Liver (tissue), 10 donors: ENCODE measurements at places on chromosomes 2 and 18. TPM values are rescaled to one million over a fixed set of nuclear protein-coding genes. Genes with fewer than 3 reads are reported as not detected.

GRCh38 chr2:58645017-58645416, 403.9 kb upstream of the FANCL start:
- DNase-seq: no peak

DNA sequence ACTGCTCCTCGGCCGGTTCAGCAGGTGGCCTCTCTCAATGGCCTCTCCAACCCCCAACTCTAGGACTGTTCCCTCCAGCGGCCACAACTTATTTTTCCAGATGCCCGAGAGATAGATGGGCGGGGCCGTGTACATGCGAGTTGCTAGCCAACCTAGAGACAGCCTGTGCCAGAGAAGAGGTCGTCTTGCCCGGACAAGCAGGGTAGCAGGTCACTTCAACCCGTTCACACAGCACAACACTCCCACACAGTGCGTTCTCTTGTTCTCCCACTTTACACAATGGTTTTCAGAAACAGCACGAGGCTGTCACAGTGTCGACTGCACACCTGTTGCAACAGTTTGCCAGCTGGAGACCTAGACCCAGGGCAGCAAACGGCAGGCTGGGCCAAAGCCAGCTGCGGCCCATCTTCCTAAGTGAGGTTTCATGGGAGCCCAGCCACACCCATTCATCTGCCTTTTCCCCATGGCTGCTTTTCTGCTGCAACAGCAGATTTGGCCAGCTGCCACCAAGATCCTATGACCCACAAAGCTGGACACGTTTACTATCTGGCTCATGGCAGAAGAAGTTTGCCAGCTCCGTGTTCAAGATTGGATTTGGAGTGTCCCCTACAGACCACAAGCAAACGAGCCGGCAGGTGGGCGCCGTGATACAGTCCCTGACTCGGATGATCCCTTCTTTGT, 7.3 kb upstream of the PRLH start:
- no peak for DNase-seq

DNA sequence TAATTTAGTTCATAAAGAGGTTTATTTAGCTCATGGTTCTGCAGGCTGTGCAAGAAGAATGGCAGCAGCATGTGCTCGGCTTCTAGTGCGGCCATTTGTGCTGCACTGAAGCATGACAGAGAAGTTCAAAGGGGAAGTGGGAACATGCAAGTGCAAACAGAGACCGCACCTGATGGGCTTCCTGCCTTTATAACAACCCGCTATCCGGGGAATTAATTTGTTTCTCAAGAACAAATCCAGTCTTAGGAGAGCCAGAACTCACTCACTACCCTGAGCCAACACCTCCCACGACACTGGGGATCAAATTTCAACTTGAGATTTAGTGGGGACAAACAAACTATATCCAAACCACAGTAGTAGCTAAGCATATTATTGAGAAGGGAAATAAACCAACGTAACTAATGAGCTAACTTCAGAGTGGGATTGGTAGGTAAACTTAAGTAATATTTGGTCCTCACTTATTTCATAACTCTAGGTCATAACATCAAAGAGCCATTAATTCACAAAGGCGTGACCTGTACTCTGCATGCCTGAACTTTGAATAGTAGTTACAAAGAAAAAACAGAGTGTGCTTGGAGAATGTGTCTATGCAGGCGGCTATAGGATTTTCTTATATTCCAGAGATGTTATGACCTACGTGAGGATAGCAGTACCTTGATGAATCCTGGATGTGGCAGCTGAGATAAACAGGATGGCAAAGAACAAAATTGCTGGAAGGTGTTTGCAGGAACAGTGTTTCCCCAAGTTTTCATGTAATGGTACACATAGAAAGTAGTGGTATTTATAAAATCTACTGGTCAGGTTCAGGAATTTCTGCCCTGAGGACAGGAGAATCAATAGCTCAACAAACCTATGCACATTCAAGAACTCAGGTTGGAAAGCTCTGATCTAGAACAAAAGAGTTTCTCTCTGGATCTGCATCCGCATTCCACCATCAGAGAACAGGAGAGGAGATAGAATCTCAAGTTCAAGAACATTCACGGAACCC, 845.9 kb upstream of the ID2 start:
- DNase-seq: no peak

GRCh38 chr2:44168681-44169154, at the start of gene PPM1B:
Gene PPM1B, plus strand, starts transcription at chr2:44168875. Its CDS starts 32,325 bp downstream, at chr2:44201200.
- DNase-seq: peak; percentile 99

DNA sequence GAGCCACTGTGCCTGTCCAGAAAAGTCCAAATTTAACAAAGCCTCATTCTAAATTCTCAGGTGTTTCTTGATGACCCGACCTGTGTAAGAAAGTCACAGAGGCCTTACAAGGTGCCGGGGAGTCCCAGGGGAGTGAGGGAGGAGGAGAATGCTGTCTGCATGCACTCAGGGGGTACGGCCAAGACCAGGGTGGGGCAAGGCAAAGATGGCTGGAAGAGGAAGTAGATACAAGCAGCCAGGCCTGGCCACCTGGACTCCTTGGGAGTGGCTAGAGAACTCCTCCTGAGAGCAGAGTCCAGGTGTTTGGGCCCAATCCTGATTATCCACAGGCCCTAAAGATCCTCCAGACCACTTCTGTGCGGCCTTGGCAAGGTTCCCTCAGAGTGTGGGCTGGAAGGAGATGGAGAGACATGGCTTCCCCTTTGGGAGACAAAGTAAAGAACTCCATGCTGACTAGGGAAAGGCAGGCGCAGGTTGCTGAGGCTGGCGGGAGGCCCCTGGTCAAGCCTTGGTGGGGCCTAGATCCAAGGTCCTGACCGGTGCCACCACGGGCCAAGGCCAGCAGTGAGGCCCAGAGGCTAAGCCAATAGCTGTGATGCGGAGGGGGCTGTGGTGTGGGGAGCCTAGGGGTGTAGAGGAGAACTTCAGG, 74.7 kb downstream of the COPS8 start:
- DNase-seq: no peak

GRCh38 chr2:132669908-132670495, at the start of gene LYPD1:
Gene LYPD1, minus strand, starts transcription at chr2:132670205. Its CDS starts 273 bp downstream, at chr2:132669932.
- DNase-seq: no peak

EFHD1 gene
- 3.3 TPM for total RNA-seq

MC4R gene
- total RNA-seq: not detected

DNA sequence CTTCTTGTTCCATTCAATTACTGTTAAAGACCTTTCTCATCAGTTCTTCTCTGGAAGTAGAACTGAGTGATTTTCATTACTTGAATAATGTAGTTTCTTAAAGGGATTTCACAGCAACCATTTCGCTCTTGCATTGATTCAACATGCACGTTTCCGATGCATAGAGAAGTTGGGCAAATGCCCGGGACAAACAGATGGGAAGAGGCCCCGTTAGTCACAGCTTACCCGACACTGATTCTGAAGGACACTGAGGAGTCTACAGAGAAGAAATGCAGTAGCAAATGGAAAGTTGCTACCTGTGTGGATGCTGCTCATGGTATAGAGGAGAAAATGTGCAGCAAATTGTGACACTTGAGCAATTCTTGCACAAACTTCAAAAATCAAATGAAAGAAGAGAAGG, 32.3 kb upstream of the GCG start:
- no peak for DNase-seq

VRK2 gene
- total RNA-seq: 17.3 TPM

NEB gene
- total RNA-seq: 0.28 TPM

DNA sequence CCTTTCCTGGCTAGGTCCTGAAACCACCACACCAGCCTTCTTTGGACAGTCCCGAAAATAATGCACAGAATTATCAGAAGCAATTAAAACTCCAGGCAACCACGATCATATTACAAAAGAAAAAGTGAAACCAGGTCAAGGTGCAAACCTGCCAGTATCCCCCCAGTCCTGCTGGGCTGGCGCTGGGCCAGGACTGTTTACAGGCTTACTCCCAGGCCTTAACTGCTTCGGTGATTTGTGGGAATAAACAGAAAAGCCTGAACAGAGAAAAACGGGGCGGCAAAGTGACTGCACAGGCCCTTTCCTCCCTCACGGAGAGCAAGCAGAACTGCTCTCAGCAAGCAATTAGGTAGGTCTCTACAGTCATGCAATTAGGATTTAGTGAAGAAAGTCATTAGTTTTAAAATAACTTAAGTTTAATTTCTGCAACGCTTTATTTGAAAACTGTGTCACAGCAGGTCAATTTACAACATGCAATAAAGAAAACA, 1.3 kb downstream of the HDAC4 start:
- peak; percentile 54 for DNase-seq

- DNase-seq: no peak
Measured at GRCh38 chr18:21958707-21959450, 210.5 kb upstream of the GATA6 start.

REG1B gene
- not detected for total RNA-seq

GRCh38 chr2:128445523-128445900, 126.8 kb upstream of the HS6ST1 start:
- peak; percentile 26 for DNase-seq

DNA sequence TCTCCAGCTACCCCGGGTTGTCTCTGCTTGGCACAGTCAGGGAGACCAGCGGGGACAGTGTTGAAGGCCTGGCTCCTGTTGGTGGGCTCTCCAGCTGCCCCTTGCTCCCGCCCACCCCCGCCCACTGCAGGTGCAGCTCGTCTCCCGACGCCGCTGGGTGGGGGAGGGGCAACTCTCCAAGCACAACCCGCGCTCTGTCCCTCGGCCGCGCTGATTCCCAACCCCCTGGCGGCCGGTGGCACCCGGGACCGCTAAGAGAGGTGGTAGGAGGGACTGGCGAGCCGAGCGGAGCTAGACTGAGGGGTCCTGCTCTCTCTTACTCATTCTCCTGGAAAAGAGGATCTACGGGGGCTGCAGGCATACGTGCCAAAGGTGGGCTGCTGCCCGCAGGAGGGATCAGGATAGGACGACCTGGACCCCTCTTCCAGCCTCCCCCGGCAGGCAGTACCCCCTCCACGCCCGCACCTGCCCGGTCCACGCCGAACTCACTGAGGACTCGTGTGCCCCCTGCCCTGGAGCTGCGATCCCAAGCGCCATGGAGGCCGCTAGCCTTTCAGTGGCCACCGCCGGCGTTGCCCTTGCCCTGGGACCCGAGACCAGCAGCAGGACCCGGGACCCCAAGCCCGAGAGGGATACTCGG, 44.5 kb downstream of the DDX18 start:
- no peak for DNase-seq

DNA sequence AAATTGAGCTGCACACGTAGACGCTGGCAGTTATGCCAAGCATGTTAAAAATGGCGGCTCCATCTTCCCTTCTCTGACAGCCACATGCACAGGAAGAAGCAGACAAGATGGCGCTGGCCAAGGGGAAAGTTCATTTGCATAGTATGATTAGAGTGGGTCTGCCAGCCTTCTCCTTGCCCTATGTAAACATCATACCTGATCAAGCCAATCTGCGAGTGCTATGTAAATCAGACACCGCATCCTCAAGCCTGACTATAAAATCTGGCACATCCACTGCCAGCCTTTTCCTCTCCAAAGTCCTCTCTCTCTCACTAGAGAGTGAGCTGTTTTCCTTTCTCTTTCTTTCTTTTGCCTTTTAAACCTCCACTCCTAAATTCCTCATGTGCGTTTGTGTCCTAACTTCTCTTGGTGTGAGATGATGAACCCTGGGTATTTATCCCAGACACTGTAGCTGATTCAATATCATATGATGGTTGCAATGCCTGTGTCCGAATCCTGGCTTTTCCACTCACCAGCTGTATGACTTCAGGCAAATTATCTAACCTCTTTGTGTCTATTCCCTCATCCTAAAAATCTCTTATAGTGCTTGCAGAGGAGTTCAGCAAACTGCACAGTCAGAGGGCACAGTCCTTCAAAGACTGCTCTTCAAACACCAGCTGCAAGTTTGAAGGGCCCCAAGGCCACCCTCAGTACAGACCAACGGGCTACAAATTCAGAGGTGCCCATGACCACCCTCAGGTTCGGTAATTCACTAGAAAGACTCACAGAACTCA, 39.3 kb upstream of the ITSN2 start:
- no peak for DNase-seq
